ENCODE measurements at places on chromosomes 2 and 18.

GRCh38 chr2:215602997-215603396 lies 167.1 kb upstream of the FN1 start:
- no peak for DNase-seq

DNA sequence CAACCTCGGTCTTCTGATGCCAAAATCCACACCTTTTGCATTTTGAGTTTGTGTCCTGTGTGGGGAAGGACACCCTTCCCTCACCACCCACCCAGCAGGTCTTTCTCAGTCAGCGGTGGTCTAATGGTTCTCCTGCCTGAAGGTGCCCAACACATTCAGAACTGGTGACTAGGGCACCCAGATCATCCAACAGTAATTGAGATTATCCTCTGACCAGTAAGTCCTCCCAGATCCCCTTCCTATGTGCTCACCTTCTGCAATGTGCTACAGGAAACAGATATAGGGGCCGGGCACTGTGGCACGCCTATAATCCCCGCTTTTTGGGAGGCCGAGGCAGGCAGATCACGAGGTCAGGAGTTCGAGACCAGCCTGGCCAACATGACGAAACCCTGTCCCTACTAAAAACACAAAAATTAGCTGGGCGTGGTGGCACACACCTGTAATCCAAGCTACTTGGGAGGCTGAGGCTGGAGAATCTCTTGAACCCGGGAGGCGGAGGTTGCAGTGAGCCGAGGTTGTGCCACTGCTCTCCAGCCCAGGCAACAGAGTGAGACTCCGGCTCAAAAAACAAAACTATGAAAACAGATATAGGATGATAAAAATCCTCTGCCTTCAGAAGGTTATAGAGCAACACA lies 56.2 kb downstream of the REEP1 start:
- DNase-seq: no peak

DNA sequence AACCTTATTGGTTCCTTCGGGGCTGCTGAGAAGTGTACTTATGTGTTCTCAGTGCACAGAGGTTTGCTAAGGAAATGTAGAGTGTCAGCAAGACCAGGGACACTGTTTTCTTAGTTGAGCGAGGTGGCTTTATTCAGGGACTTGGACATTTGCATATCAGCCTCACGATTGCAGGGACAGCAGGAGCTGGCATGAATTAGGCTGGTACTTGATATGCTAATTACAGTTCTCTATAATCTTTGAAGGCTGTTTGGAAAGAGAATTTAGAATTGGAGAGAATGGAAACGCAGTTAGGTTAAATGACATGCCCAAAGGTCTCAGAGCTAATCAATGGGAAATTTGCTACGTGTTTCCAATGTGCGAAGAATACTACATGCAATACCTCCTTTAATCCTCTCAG lies 18.7 kb upstream of the MTCL1 start:
- DNase-seq: no peak

DNA sequence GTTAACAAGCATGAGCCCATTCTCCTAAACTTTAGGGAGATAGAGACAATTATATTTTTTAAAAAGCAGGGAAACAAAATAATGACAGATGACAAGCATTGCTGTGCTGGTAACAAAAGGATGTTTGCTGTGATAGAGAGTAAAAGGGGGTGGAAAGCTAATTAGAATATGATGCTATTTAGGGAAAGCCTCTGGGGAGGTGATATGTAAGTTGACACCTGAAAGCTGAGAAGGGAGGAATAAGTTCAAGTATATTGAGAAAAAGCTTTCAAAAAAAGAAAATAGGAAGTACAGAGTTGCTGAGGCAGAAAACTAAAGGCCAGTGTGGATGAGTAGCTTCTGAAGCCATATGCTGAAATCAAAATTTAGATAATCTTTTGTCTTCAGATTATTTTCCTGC lies 565.2 kb upstream of the NRXN1 start:
- DNase-seq: no peak

GRCh38 chr18:12852566-12853315 lies 31.3 kb downstream of the PTPN2 start:
- DNase-seq: no peak

- DNase-seq: no peak
These were observed 225.2 kb downstream of the ZNF521 start for GRCh38 chr18:25126751-25127150.

DNA sequence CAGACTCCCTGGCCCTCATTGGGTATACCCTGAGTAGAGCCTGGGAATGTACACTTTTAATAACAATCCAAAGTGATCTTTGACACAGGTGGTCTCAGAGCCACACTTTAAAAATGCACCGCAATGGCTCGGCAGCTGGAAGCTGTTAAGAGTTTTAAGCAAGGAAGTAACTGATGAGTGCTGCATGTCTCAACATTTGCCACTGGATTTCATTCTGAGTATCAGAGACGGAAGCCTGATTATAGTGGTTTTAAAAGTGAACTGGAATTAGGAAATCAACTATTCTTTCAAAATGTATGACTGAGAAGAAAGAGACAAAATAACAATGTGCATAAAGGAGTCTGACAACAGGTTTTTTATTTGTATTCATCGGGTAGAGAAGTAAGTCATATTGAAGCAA lies 7.5 kb downstream of the MBOAT2 start:
- no peak for DNase-seq

- no peak for DNase-seq
These were observed 385.2 kb downstream of the TNS1 start for GRCh38 chr2:217617616-217618022.

DNA sequence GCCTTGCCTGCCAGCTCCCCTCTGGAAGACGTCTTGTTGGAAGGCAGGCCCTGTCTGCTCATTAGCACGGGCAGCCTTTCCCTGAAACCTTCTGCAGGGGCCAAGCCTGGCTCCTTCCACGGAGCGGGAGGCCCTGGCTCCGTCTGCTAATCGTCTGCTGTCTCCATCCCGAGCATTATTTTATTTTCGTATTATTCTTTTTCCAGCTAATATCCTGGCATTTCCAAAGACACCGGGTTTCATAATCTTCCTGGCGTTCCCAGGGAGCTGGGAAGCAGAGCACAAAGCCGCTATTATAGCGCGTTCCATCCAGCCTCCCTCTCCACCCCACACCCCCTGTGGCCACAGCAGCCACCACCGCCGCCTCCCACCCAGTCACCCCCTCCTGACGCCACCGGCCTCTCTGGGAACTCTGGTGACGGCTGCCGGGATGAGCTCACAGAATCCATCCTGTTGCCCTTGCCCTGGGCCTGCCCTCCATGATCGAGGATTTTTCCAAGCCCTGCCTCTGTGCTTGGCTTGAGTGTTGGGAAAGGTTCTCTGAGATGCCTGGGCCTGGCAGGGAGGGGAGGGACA lies 125.5 kb downstream of the DYSF start:
- DNase-seq: no peak

- DNase-seq: no peak
These were observed 398.4 kb downstream of the METTL4 start for GRCh38 chr18:2172881-2173280.

DNA sequence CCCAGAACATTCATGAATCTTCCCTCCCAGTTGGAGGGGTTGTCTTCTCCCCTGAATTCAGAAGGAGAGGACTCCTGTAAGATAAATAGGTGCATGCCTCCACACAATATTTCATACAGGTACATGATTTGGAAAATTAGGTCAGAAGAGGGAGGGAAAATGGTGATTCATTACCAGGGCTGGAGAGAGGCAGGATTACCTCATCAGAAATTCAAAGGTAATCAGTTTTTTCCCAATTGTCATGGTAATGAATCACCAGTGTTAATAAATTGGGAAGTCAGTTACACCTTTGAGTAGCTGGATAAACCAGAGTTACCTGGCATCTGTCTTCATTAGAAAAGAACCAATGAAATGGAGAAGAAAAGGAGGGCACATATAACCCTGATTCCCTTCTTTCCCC lies 128.5 kb downstream of the EN1 start:
- DNase-seq: no peak

DNA sequence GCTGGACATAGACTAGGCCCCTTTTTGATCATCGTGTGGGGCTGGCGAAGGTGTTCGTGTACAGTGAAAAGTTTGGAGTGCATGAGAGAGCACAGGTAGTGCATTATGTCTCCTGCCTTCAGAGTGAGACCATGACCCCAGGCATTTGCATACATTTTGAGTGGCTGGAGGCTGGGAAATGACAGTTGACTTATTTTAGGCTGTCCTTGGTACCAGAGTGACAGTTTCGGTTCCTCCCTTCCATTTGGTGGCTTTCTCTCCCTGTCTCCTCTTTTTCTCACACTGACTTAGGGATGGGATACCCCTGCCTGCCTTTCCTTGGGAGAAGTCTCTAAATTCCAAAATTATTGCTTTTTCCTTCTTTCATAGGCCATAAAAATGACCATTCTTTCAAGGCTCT lies 20.1 kb downstream of the SERPINB12 start:
- no peak for DNase-seq

DNA sequence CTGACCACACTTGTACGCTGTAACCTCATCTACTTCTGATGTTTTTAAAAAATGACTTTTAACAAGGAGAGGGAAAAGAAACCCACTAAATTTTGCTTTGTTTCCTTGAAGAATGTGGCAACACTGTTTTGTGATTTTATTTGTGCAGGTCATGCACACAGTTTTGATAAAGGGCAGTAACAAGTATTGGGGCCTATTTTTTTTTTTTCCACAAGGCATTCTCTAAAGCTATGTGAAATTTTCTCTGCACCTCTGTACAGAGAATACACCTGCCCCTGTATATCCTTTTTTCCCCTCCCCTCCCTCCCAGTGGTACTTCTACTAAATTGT lies 2.1 kb downstream of the RHOB start:
- no peak for DNase-seq

- no peak for DNase-seq
These were observed 60.3 kb upstream of the RPL31 start for GRCh38 chr2:100941646-100942240.

DNA sequence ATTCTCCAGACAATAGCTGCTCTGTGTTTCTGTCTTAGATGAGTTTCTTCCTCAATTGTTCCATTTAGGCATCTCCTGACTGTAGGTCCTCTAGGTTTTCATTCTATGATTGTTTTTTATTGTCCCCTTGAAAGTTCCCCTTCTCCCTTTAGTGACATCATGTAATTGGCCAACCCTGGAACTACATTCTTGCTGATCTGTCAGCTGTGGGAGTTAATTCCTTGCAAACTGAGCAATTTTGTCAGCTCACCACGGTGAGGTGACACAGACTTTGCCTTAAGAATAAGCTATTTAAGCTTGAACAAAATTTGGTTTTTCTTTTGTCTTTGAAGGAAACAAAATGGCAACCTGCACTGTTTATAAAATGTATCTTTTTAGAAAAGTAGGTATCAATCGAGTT lies 95.9 kb downstream of the TXNL1 start:
- DNase-seq: no peak

DNA sequence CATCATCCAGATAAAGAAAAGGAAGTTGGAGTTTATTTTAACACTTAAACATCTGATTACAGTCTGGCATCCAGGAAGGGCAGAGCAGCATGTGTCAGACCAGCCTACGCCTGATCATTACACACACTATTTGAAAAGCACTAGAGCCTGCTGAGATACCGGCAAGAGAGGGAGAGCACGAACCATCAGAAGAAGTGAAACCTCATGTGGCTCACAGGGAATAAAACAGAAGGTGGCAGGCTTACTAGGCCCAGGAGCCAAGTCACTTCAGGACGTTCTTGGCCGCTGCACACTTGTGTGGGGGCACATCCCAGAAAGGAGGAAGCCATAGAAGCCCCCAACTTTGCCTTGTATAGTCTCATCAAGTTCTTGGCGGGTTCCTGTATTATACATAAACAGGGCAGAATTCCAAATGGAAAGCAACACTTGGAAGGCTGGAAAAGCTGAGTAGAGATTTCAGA lies 105.5 kb downstream of the UGGT1 start:
- no peak for DNase-seq

All from stimulated activated CD4-positive, alpha-beta T cell treated with anti-CD3 and anti-CD28 coated beads, Interleukin-12 subunit alpha, Interleukin-12 subunit beta, amount 100 ng/mL, for 4 hours (primary cell).